ENCODE measurements at places on chromosomes 4 and X. TPM values are rescaled to one million over a fixed set of nuclear protein-coding genes. Genes with fewer than 3 reads are reported as not detected.

The PABPC1L2B gene
- total RNA-seq, result not detected

DNA sequence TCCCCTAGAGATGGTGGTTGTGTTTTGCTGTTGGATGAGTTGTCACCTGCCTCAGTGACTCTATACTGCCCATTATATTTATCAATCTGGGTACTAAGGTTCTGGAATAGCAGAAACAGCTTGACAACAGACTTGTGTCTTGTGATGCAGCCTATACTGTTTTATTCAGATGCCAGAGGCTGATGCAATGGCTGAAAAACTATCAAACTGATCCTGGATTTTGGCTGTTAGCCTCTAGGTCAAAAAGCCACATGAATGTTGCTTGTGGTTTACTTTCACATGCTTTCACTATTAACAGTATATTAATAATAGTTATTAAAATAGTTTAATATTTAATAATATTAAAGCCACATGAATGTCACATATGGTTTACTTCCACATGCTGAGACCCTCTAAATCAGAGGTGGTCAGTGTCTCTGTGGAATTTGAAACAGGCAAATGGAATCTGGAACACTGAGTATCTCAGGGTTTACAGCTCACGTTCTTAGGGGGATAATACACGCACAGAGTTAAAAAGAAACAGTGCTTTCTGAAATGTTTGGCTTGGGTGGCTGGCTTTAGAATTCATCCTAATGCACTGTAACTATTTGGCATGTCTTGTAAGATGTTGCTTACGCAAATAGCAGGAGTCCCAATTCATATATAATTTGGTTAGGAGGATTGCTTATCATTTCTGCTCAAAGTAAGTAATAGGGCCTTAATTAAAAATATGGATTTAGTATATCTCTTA is 82.5 kb upstream of the LCORL start:
- DNase-seq, result no peak

The PAGE2B gene
- total RNA-seq, result not detected

GRCh38 chr4:21366312-21366711 is 582.3 kb downstream of the KCNIP4 start:
- no peak for DNase-seq

- no peak for DNase-seq
Observed at GRCh38 chr4:656436-657337, 17.4 kb downstream of the ATP5ME start.

DNA sequence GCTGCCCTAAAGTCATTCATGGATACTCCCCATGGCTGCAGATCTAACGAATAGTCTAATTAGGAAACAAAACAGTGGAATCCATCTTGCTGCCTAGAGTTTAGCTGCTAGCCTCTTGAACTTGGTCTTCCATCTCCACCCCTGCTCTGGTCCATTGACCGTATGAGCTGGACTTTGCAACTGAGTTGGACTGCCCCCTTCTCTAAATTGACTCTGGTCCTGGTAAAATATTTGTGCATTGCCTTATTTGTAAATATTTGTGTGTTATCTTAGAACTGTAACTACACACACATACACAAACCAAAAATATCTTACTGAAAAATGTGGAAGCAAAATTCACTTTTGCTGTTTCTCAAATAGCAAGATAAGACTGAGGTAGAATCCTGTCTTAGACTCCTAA is 181.3 kb downstream of the NWD2 start:
- no peak for DNase-seq

DNA sequence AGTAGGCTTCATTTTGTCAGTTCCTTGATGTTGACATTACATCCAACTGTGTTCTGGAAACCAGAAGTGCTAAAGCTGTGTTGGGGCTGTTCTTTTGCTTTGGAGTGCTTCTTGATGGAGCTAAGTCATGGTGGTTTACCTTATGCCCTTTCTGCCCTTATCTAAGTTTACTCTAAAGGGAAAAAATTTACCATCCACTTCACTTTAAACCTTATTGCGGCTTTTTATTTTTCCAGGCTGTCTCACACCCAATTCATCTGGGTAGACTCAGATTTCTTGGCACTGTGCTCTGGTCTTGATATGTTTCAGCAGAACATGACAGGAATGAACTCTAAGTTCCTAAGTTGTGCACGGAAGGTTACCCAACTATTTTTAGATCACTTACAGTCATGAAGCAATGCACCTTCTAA is 104.7 kb upstream of the TTC29 start:
- DNase-seq, result no peak

DNA sequence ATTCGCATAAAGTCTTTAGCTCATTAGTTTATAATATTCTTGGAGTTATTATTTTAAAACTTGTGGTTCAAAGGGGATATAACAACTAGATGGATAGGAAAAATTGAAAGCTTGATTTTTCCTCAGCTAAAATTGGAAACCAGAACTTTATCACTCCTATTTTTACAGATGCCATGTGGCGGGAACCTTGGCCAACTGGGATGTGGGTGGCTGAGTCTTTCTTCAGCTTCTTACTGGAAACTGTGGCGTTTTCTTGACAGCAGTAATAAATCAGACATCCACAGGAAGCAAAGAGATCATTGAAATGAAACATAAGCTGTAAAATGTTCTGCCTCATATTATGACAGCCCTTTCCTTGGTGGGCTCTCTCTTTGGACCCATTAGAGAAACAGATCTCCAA is 84.1 kb downstream of the SPATA18 start:
- DNase-seq, result no peak

The FAM184B gene
- 0.15 TPM for total RNA-seq

- DNase-seq, result peak; percentile 17
Observed at GRCh38 chr4:145920205-145920604, 18.4 kb downstream of the ZNF827 start.

DNA sequence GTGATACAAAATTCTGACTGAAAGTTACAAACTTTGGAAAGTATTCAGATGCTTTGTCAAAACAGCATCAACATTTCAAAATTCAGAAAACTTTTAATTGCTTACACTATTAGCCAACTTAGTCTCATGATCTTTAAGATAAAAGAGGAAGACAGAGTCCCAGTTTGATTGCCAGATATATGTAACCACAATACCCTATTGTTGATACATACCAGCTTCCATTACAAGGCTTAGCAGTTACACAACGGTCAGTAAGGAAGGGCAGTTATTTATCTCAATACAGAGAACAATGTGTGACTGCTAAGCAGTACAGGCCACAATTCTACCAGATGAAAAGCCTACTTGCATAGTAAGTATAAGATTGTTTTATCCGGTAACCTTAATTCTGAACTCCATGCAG is 138.4 kb downstream of the SPANXN3 start:
- no peak for DNase-seq

The CYLC1 gene
- total RNA-seq, result not detected

DNA sequence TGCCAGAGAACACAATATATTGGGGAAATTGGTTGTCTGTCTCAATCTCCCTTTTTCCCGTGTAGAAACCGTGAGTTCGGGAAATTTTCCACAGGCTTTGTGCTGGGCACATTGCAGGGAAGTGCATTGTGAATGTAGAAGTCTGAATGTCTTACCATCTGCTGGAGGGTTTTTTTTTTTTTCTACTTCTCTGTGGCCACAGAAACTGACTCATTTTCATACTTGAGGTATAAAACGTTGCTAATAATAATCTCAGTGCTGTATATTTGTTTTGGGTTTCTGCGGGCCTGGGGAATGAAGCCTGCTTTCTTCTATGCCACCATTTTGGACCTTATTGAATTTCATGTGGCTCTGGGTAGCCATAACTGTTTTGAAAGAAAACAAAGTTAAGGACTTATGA is 1001.2 kb downstream of the STIM2 start:
- no peak for DNase-seq

- DNase-seq, result no peak
Observed at GRCh38 chrX:154734061-154734781, 16.7 kb downstream of the GAB3 start.

The CYBB gene
- total RNA-seq, result not detected

The ADH7 gene
- total RNA-seq, result not detected

The CYSLTR1 gene
- 2.1 TPM for total RNA-seq

- peak; percentile 77 for DNase-seq
Observed at GRCh38 chr4:52173470-52174045, 122.5 kb downstream of the SPATA18 start.

DNA sequence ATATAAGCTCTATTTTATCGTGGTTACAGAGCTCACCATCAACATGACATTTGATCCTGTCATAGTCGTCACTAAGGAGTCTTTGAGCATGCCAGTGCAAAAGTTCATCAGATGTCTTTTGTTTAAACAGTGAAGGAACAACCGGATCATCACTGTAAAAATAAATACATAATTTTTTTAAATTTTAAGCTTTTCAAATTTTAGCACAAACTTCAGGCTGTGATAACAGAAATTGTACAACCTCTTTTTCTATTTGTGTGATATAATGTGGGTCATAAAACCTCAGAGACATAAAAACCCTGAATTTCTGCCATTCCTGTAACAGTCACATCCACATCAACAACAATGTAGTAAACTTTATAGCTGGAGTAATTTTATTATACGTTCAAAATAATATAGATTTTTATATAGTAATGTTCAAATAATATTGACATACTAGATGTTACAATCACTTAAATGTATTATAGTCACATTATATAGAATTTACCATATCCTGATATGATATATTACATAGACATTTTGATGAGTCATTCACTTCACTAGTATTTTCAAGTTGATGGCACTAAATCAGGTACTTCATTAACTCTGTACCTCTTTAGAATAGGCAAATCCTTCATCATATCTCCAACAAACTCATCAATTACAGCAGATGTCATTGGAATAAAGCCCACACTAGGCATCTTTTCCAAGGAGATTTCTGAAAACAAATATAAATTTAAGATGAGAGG is 47.7 kb downstream of the DDX60L start:
- DNase-seq, result no peak

- DNase-seq, result no peak
Observed at GRCh38 chr4:5510504-5510903, 197.9 kb downstream of the EVC2 start.

- no peak for DNase-seq
Observed at GRCh38 chrX:132955690-132956089, 2.7 kb downstream of the HS6ST2 start.

GRCh38 chr4:151728679-151729078 is 32.1 kb downstream of the GATB start:
- no peak for DNase-seq

The P2RY8 gene
- not detected for total RNA-seq

GRCh38 chr4:112296949-112297880 is at the start of gene ALPK1:
TSS of gene ALPK1 (plus strand) at chr4:112297369.
- peak; percentile 91 for DNase-seq

DNA sequence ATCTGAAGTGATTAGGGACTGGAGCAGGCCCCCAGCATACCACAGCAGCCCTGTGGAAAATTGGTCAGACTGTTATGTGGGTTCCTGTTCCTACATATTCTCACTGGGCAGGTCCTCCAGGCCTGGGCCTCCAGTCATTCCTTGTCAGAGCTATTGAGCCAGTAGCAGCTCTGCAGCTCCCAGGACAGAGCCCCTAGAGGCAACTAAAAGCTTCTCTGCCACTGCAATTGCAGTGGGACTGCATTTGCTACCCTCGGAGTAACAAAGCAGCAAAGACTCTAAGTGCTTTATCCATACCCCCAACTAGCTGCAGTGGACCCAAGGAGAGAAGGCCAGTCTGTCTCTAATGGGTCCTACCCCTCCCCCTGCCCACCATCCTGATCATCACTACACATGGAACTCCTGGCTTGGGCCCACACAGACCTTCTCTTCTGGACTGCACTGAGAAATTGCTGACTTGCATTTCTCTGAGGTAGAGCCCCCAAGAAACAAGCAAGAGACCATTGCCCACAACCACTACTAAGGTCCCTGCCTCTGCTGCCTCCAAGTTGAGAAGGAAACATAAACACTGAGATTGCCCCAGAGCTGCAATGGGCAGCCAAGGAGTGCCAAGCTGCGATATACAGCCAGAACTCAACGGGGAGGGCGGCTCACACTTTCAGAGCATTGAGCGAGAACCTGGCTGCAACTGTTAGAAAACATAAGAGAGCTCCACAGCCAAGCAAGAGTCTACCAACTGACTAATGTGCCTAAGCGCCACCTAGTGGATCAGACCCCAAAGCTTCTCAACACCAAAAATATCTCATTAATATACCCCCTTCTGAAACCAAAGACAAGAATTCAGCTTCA is 738.7 kb upstream of the NDST4 start:
- DNase-seq, result peak; percentile 87

- no peak for DNase-seq
Observed at GRCh38 chr4:26701786-26702227, 117.9 kb downstream of the TBC1D19 start.

DNA sequence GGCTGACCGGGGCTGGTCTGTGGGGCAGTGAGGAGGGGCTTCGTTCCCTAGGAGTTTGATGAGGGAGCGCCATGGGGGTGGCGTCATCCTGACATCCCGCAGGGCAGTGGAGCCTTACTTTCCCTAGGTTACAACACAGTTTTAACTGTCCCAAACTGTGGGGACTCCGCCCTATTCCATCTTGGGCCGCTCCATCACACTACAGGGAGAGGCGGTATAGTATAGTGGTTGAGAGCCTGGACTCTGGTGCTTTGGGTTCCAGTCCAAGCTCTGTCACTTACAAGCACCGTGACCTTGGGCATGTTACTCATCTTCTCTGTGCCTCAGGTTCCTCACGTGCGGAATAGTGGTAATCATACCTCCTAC is 44.2 kb downstream of the ZNF185 start:
- no peak for DNase-seq

The RASGEF1B gene
- 8.1 TPM for total RNA-seq

GRCh38 chrX:153970357-153971123 is 1.1 kb downstream of the HCFC1 start:
- peak; percentile 86 for DNase-seq

DNA sequence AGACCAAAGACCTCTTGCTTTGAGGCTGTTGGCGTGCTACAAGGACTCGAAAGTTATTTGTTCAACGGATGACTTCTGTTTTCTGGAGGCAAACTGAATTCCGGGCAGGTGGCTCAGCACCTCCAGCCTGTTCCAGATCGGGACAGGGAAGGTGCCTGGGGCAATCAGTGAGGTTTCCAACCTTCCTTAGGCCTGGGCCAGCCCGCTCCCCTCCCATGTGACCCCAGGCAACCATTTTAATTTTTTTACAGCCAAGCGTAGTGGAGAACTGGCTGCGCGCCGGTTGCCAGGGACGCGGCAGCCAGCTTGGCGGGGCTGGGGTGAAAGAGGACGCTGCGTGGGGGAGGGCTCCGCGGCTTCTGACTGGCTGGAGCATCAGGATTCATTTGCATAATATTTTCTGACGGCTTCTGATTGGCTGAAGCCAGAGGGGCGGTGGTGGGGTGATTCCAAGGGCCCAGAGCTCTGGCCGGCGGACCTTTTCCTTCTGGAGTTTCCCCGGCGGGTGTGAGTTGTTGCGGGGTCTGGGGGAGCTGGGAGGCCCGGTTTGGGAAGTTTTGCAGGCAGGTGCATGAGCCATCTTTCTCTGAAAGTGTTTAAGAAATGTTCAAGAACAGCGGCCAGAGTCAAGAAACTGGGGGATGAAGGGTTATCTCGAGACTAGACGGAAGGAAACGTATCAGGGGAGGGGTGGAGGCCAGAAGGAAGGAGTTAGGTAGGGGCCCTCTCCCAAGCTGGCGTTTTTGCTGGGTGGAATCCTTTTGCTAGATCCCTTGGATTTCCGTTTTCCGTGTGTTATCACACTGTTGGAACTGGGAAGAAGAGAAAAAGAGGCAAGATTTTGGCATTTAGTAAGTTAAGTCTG is at the start of gene MID1IP1:
Gene MID1IP1 (plus strand): TSS at position 479 of the 865 bp plus-strand sequence. CDS start 3,488 bp downstream, outside the sequence.
- DNase-seq, result peak; percentile 92

- no peak for DNase-seq
Observed at GRCh38 chr4:123351713-123352112, 44.9 kb upstream of the SPRY1 start.

The HOPX gene
- total RNA-seq, result not detected

The KIAA1210 gene
- total RNA-seq, result not detected

The IQSEC2 gene
- 8.1 TPM for total RNA-seq

- no peak for DNase-seq
Observed at GRCh38 chr4:51855751-51856150, 12.8 kb downstream of the DCUN1D4 start.

The IGFBP7 gene
- not detected for total RNA-seq
